Tongue (tissue), 3 donors: ENCODE measurements at places on chromosomes 5 and 9.
A peak's percentile ranks its signal among the peaks of the same experiment; 100 is the strongest.

- DNase-seq: no peak
Observed at GRCh38 chr9:106503759-106504158, 359.2 kb upstream of the ZNF462 start.

GRCh38 chr9:94908011-94908563 lies 181.6 kb downstream of the AOPEP start:
- DNase-seq: peak; percentile 69

DNA sequence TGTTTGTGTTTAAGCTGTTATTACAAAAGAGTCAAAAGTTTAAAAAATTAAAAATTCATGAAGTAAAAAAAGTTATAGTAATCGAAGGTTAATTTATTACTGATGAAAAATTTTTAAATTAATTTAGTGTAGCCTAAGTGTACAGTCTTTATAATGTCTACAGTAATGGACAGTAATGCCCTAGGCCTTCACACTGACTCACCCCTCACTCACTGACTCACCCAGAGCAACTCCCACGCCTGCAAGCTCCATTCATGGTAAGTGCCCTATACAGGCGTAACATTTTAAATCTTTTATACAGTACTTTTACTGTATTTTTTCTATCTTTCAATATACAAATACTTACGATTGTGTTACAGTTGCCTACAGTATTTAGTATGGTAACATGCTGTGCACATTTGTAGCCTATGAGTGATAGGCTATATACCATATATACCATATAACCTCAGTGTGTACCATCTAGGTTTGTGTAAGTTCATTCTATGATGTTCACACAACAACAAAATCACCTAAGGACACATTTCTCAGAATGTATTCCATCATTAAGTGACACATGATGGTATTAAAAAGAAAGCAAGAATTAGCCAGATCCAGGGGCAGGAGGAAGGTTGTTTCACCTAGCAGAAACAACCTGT lies 40.1 kb downstream of the DCAF10 start:
- no peak for DNase-seq

- no peak for DNase-seq
Observed at GRCh38 chr9:114000671-114001409, 77.3 kb downstream of the AMBP start.

DNA sequence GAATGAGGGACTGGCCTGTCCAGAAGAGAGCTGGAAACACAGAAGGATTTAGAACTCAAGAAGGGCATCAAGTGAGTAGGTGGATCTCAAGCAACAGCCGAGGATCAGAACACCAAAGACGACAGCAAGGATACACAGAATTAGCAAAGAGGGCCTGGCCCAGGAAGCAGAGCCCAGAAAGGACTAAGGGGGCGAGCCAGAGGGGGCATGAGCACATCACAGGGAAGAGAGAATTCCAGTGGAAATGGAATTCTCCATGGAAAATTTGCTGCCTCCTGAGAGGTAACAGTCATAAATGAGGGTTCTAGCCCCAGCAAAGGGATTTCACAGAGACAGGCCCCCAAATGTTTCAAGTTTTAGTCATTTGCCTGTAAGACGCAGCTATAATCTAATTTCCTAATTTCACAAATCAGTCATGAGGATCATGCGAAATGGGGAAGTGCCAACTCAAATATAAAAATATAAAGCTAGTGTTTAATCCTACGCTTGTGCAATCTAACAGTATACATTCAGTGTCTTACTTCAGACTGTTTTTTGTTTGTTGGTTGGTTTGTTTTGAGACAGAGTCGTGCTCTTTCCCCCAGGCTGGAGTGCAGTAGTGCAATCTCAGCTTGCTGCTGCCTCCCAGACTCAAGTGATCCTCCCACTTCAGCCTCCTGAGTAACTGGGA lies 46.7 kb downstream of the FNBP1 start:
- no peak for DNase-seq

- DNase-seq: no peak
Observed at GRCh38 chr5:91302958-91303357, 80.2 kb downstream of the ARRDC3 start.

- DNase-seq: no peak
Observed at GRCh38 chr5:9062873-9063272, 483.0 kb downstream of the SEMA5A start.

- DNase-seq: no peak
Observed at GRCh38 chr5:151245680-151246219, 7.2 kb upstream of the GM2A start.

- DNase-seq: no peak
Observed at GRCh38 chr9:95887926-95888497, 12.5 kb downstream of the ERCC6L2 start.

- DNase-seq: no peak
Observed at GRCh38 chr5:143536364-143536763, 132.9 kb upstream of the NR3C1 start.

DNA sequence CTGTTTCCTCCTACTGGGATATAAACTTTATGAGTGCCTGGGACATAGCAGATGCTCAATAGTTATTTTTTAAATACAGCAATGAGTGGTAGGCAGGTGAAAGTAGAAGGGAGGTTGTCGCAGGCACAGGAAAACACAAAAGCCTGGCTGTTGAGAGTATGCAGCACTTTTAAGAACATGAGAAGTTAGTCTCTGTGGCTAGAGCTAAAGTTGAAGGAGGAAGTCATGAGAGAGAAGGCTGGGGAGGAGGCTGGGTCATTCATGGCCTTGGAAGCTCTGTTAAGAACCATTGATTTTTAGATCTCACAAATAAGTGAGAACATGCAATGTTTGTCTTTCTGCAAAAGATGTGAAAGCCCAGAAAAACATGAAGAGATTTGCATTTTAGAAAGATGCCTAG lies 126.7 kb downstream of the PRKACG start:
- no peak for DNase-seq

DNA sequence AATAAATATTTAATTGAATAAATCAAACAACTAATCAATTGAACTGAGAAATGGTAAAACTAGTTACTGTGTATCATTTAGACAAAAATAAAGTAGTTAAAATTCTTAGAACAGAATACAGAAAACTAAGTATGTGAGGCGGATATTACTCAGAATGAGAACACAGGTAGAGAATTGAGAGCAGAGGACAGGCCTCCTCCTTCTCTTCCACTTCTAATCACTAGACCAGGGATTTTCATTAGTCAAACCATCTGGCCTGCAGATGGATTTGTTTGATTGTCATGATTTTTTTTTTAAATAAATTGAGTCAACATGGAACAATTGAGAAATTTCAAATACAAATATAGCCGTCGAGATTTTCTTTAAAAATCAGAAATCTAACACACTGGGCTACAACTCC lies 198.6 kb upstream of the HMHB1 start:
- DNase-seq: no peak

DNA sequence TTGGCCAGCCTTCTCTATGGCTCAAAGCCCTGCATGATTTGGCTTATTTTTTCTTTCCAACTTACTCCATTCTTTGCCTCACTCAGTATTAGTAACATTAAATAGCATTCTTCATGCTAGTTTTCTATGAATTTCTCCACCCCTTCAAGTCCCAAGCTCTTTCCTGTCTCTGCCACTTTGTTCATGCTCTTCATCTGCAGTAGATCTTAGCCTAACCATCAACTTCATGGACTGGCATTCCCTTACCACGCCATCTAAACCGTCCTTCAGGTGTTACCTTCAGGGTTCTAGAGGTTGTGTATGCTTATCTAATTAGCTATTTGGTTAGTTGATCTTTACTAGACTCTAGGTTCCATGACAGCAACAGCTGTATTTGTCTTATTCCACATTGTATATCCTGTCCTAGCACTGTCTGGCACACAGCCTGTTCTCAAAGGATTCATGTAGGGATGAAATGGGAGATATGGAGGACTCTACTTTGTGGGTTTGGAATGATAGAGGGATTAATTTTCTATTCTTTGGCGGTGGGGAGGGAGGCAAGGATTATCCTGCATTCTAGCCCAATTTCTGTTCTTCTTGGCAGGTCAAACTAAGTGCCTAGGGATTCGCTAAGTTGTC lies 26.4 kb downstream of the TMEM167A start:
- no peak for DNase-seq
